ENCODE measurements at places on chromosomes 2 and 18.

- DNase-seq, result no peak
These were observed 84.2 kb downstream of the GAREM1 start for GRCh38 chr18:32386471-32386870.

- DNase-seq, result no peak
These were observed 129.8 kb downstream of the BCL2L11 start for GRCh38 chr2:111250448-111251030.

GRCh38 chr2:233815861-233816260 is 37.7 kb downstream of the MROH2A start:
- no peak for DNase-seq

DNA sequence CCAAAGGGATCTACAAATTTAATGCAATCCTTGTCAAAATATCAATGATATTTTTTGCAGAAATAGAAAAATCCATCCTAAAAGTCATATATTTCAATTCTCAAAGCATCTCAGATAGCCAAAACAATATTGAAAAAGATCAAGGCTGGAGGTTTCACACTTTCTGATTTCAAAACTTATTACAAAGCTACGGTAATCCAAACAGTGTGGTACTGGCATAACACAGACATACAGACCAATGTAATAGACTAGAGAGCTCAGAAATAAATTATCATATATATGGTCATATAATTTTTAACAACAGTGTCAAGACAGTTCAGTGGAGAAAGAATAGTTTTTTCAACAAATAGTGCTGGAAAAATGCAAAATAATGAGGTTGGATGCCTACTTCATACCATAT is 40.3 kb upstream of the PROKR1 start:
- no peak for DNase-seq

- DNase-seq, result no peak
These were observed 106.6 kb upstream of the ID2 start for GRCh38 chr2:8575038-8575833.
